ENCODE measurements at places on chromosomes 16 and 17.

- DNase-seq, result no peak
Measured at GRCh38 chr16:31344712-31345111, 10.3 kb upstream of the ITGAX start.

DNA sequence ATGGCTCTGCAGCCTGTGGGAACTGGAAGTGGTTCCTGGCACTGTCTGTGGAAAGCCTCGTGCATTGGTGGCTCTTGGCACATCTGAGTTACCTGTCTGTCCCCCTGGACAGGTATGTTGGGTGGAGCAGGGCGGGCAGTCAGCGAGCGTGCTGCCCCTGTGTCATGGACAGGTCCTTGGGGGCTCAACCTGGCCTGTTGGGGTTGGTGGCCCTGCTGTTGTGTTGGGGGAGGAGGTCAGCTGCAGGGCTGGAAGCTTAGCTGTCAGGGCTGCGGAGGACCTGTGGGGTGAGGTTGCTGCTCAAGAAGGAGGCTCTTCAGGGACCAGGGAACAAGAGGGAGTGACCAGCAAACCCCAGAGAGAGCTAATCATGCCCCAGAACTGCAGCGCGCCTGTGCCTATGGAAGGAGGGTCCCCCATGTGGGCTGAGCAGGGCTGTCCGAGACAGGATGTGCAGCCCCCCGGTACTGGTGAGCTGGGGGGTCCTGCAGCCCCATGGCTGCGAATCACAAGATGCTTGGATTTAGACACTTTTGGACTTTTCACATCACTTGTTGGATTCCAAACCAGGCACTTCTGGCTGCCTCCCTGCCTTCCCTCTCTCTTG, 7.2 kb downstream of the NKD1 start:
- DNase-seq, result no peak

GRCh38 chr17:41894791-41895331, 23.9 kb downstream of the ACLY start:
- no peak for DNase-seq

DNA sequence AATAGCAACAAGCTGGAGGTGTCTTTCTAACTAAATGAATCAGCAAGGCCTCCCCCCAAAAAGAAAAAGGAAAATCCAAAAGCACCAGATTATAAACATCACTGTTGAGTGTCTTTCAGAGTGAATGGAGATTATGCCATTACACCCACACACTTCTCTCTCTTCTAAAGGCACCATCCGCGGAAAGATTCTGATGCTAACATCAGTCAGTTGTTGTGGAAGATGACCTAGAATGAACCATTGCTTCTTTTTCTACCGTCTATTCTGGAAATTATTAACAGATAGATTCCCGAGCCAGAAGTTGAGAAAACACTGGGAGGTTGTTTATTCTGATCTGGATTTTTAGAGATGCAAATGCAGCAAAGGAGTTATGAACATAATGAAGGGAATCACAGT, 60.9 kb upstream of the FAM20A start:
- no peak for DNase-seq

DNA sequence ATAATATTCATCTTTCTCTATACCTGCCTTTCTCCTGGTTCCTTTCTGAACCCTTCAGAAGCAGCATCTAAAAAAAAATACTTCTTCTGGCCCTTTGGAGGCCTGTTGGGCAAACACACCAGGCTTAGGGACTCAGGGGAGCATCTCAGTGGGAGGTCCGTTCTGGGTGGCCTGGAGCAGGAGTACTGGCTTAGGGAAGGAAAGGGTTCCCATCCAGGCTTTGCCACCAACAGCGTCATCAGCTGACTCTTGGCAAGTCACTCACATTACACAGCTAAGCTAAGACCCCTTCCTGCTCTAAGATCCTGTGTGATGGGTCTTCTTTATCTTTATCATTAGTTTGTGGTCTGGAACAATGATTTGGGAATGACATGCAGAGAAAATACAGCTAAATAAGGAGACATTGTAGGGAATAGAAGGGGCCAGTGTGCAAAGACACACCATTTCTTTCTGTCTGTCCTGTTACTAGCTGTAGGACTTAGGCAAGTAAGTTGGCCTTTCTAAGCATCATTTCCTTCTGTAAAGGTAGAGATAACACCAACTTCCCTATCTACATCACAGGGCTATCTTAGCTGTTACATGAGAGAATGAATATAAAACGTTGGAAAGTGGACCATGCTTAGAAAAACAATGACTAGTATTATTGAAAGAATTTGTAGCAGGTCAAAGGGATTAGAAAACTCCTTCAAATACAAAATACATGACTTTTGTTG, 9.9 kb downstream of the PCTP start:
- no peak for DNase-seq

GRCh38 chr16:23949630-23950290, 114.0 kb downstream of the PRKCB start:
- DNase-seq, result no peak

DNA sequence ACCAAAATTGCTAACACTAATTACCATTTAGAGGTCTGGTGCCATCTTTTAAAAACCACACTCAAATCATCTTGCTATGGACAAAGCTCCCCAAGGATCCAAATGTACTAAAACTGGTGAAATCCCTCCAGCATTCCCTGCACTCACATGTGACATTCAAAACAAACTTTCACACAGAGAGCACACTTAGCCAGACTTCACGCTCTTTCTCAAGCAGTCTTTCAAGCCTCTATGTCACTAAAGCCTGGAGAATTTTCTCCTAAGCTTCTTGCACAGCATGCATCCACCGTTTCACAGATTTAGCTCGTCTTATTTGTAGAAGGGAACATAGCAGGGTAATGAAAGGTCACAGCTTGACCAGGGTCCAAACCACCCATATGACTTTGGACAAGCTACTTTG, 19.3 kb downstream of the CMTM3 start:
- no peak for DNase-seq

- no peak for DNase-seq
Measured at GRCh38 chr17:63338272-63338671, 107.8 kb downstream of the CYB561 start.

DNA sequence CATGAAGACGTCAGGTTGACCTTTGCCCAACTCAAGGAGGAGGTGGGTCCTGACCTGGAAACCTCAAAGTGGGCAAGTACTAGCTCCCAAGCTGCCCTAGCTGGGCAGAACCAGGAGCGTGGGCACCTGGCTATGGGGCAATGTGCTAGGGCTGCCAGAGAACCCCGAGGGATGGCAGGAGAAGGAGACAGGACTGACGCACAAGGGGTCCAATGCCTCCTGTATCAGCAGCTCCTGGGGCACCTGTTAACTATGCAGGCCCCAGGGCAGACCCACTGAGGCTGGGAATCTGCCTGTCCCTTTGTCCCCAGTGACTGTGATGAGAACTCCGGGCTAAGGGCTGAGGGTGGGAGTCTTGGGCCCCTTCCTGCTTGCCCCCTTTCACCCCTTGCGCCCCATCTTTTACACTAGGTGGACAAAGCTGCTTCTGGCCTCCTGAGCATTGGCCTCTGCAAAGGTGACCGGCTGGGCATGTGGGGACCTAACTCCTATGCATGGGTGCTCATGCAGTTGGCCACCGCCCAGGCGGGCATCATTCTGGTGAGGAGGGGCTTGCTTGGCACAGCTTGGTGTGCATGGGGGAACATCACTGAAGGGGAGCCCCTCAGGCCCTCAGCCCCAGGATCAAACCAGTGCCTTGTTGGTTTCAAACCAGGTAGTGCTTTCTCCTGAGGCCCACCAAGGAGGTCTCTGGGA, 7.7 kb downstream of the CHAD start:
- DNase-seq, result no peak

DNA sequence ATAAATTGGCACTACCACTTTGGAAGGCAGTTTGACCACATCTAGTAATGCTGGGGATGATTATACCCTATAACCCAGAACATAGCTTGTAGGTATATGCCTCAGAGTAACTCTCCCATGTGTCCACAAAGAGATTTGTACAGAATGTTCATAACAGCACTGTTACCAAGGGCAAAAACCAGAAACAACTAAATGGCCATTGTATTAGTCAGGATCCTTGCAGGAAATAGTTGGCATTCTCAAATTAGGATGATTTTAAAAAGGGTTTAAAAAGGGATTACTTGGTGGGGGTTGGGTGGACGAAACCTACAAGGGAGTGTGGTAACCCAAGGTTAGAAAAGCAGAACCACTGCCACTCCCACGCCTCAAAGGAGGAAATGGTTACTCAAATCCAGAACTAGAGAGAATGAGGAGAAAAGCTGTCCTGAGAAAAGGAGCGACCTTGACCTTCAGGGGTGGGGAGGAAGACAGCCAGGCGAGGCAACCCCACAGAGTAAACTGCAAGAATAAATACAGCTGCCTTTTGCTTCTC, 2.1 kb downstream of the CPPED1 start:
- DNase-seq, result no peak

DNA sequence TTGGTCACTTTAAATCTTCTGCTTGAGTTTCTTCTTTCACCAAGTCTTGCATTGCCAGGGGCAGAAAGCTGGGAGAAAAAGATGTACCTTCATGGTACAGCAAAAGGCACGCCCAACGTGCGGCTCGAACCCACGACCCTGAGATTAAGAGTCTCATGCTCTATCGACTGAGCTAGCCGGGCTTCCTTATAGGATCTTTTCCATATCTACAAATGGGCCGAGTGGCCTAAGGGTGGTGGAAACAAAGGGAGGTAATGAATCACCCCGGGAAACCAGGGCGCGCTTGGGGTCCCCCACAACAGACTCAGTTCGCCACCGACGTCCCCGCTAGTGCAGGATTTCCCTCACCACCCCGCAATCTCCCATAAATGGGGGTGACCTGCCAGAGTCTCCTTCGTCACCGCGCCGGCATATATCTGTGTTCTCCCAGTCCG, 7.5 kb upstream of the OR1F1 start:
- no peak for DNase-seq

DNA sequence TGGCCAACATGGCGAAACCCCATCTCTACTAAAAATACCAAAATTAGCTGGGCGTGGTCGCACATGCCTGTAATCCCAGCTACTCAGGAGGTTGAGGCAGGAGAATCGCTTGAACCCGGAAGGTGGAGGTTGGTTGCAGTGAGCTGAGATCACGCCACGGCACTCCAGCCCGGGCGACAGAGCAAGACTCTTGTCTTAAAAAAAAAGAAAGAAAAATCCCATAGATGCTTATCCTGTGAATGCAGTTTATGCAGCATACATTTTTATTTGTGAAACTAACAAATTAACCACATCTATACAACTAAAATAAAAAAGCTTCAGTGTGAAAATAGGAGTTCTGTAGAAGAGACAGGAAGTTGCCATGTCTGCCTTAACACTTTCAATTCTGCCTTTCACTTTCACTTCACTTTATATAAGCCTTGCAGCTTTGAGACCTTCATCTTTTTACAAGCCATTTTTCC, 7.1 kb downstream of the IGSF6 start:
- DNase-seq, result no peak

DNA sequence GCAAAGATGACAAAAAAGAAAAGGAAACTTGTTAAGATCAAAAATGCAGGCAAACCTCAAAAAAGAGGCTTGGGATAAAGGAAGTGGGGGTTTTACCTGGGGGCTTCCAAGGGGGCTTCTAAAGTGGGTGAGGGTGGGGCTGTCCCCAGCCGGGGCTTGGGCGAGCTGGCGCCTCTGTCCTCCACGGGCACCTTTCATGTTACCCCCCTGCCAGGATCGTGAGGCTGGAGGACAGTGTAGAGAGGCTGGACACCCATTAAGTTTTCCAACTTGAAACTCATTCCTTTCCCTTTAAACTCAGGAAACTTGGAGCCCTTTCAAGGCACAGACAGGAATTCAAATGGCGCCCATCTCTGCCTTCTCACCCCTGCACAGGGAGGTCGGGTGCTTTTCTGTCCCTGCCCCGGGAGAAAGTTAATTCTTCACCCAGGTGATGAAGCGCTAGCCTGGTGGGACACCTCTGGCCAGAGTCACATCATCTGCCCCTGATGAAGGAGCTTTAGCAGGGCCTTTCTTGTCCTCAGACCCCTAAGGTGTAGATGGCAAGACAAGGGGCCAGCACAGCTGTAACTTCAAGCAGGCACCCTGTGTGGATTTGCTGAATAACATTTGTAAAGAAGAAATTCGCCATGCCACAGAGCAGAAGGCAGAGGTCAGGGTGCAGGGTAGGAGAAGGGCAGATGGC, 87.3 kb downstream of the C16orf78 start:
- DNase-seq, result no peak

DNA sequence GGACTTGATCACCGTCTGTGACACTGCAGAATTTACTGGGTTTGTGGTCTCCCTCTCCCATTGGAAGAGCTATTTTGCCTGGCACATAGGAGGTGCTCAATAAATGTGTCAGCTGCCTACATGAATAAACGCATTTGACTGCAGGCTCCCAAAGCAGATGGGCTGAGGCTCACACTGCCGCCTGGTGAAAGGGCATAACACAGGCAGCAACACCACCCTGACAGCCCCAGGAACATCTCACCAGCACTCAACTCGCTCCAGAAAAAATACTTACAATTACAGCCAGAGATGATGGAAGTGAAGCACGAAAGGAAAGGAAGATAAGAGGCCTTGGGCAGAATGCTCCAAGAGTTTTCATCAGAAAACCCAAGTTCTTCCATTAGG, 73.9 kb downstream of the RPH3AL start:
- no peak for DNase-seq

DNA sequence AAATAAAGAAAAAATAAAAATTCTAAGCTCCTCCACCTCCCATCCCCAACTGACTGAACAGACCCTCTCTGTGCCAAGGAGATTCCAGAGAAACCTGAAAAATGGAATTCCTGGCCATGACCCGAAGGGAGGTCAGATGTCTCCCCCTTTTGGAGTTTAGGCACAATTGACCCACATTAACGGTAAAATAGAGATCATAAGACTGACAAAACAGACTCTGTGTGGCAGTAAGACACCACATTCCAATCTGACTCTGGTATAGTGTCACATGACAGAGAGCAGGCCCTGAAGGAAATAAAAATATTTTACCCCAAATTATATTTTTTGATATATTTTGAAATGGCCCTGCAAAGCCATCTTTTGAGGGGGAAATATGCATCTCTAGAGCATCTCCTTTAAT, 115.1 kb upstream of the ZKSCAN2 start:
- no peak for DNase-seq

DNA sequence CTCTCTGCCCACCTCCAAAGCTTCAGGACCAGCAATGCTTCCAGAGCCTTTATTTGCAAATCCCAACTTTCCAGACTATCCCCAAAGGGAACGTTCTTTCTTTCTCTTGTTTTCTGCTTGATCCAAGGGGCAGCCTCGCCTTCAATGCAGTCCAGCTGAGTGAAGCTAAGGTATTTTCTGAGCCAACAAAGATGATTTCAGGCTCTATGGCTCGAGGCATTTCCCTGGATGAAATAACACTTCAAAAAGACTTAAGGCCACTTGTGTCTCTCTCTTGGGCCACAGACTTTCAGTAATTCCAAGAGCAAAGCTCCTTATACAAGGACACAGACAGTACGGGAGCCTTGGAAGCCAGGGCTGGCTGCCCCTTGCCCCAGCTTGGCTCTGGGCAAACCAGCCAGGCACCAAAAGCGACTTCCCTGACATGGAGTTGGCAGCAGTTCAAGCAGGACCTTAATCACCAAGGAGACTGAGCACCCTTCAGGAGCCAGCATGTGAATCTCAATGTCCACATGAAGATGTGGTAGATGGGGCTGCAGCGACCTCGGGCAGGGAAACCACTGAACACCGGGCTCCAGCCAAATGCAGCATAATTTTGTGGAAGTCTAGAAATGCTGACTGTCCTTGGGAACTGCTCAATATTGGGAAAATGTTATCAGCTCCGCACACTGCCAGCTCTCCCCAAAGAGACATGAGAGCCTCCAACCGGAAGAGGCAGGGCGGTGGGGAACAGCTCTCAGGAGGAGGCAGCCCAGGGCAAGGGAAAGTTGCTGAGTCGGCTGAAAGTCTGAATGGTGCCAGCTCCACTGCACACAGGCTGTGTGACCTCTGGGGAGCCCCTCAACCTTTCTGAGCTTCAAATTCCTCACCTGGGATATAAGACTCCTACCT, 39.0 kb downstream of the TK2 start:
- no peak for DNase-seq
